ENCODE measurements at places on chromosomes 3 and 15.

DNA sequence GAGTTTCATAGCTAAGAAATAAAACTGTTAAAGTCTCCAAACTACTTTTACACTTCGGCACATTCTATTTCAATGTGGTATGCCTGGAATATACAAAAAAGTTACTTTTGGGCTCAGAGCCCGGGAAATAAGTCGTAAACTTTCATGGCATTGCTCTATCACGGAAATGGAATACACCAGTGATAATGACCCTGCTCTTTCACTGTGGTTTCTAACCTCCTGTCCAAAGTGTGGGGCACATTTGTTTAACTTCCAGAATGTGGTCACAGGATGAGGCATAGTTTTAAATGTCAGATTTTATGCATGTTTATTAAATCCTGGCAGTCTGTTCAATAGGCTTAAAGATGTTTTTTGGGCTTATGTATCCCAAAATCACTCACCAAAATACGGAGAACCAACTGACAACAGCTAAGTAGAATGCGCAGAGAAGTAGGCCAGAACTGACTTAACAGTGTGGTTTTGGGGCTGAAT is 5.1 kb downstream of the CXCR6 start:
- no peak for DNase-seq

DNA sequence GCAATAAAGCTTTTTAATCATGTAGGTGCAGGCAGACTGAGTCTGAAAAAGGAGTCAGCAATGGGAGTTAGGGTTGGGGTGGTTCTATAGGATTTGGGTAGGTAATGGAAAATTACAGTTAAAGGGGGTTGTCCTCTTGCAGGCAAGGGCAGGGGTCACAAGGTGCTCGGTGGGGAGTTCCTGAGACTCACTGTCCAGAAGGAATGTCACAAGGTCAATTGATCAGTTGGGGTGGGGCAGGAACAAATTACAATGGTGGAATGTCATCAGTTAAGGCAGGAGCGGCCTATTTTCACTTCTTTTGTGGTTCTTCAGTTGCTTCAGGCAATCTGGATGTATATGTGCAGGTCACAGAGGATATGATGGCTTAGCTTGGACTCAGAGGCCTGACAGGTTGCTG is 13.9 kb downstream of the CCR5AS start:
- no peak for DNase-seq

DNA sequence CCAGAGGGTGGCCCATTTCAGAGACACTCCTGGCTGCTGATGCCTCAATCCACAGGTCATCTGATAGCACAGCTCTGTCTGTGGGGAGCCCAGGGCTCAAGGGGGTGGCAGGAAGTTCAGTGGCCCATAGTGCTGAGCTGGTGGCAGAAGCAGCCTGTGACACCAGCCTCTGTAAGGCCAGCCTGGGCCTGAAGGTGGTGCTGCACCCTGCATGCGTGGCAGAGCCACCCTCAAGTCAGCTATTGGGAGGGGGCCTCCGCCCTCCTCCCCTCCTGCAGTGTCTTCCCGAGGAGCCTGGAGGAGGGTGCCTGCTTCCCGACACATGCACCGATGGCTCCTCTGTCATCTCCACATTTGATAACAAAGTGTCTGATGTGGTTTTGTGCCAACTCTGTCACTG is 3.0 kb downstream of the PLA1A start:
- peak; percentile 31 for DNase-seq

- no peak for DNase-seq
These were observed 174.0 kb upstream of the WNT5A start for GRCh38 chr3:55661141-55661540.

DNA sequence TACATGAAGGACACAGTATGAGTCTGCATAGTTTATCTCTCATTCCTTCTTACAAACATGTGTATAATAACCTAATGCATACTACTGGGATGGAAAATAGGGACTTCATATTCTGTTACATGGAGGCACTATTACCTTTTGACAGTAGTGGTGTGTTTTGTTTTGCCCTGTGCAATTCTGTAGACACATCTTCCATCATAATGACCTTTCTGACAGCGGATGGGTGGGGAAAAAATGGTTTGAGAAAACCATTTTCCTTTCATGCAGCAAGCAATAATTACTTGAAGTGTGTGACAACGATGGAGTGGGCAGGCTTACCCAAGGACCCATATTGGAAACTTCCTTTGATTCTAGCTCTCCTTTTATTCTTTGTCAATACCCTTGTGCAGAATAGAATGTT is 153.6 kb upstream of the ONECUT1 start:
- no peak for DNase-seq

- DNase-seq, result no peak
These were observed 841.4 kb downstream of the NSUN3 start for GRCh38 chr3:94904156-94904674.

GRCh38 chr15:98981851-98982722 is 25.5 kb downstream of the PGPEP1L start:
- no peak for DNase-seq

DNA sequence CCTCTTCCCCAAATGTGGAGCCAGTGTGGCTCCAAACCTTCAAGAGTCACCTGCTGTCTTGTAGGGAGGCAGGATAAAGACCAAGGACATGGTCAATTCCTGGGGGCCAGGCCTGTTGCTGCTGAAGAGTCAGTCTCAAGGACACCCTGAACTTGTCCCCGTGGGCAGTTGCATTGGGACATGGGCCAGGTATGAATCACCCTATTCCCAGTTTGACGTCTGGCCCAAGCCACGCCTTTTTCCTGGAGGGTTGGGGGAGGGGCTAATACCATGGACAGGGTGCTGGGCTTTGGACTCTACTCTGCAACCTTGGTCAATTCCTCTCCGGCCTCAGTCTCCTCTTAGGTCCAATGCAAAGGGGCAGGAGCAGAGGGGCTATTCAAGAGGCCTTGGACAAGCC is 10.4 kb downstream of the ATP2B2 start:
- DNase-seq, result peak; percentile 12

DNA sequence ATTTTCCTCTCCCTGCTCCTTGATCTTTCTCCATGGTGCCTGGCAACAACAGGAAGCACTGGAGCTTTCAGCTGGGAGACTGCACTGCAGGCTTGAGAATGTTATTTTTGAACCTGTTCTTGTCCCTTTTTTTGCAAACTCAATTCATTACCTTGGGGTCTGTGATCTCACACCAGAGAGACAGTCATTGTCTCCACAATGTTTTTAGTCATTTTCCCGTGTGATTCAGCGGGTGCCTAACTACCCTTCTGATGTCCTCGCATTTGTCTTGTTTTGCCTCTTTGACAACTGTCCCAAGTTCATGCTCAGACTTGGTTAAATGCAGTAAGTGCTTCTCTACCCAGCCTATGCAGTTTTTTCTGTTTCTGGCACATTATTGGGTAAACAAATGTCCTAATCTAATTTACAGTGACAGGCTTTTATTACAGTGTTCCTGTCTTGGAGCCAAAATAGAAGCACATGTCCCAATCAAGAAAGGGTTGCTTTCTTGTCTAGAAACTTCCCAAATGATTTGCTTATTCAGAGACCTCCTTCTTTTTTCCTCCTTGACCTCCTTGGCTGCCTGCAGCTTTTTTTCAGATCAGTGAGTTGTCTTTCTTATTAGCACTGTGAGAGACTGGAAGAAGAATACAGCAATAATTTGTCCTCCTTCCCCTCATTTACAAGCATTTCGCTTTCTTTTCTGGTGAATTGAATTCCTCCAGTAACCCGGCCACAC is 162.4 kb downstream of the NSUN3 start:
- no peak for DNase-seq

GRCh38 chr3:157089455-157090221 is 70.3 kb downstream of the CCNL1 start:
- DNase-seq, result peak; percentile 96

GRCh38 chr3:161372321-161373260 is 1.3 kb upstream of the SPTSSB start:
- peak; percentile 6 for DNase-seq

GRCh38 chr3:55203006-55203405 is 275.1 kb upstream of the LRTM1 start:
- DNase-seq, result no peak
